NCI-H187 (cell line): ENCODE measurements at places on chromosomes 13 and 19.
A peak's percentile ranks its signal among the peaks of the same experiment; 100 is the strongest.

GRCh38 chr19:3343619-3344502 lies 22.5 kb upstream of the NFIC start:
- no peak for DNase-seq

GRCh38 chr13:45930177-45930576 lies 78.6 kb upstream of the SIAH3 start:
- DNase-seq: no peak

- DNase-seq: no peak
These were observed 122.8 kb downstream of the OXGR1 start for GRCh38 chr13:96871469-96871868.

GRCh38 chr19:6091771-6092291 lies 18.5 kb downstream of the RFX2 start:
- DNase-seq: no peak

GRCh38 chr13:60148918-60149317 lies 14.8 kb downstream of the DIAPH3 start:
- no peak for DNase-seq

DNA sequence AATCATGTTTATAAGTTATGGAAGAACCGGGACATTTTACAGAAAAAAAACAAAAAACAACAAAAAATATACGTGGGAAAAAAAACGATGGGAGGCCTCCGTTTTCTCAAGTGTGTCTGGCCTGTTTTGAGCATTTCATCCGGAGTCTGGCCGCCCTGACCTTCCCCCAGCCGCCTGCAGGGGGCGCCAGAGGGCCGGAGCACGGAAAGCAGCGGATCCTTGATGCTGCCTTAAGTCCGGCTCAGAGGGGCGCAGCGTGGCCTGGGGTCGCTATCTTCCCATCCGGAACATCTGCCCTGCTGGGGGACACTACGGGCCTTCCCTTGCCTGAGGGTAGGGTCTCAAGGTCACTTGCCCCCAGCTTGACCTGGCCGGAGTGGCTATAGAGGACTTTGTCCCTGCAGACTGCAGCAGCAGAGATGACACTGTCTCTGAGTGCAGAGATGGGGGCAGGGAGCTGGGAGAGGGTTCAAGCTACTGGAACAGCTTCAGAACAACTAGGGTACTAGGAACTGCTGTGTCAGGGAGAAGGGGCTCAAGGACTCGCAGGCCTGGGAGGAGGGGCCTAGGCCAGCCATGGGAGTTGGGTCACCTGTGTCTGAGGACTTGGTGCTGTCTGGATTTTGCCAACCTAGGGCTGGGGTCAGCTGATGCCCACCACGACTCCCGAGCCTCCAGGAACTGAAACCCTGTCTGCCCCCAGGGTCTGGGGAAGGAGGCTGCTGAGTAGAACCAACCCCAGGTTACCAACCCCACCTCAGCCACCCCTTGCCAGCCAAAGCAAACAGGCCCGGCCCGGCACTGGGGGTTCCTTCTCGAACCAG lies 1.8 kb upstream of the APOE start:
- peak; percentile 16 for DNase-seq

GRCh38 chr13:110421696-110422385 lies 114.8 kb downstream of the COL4A2 start:
- no peak for DNase-seq

GRCh38 chr13:94411747-94412146 lies 67.7 kb downstream of the DCT start:
- DNase-seq: no peak

- no peak for DNase-seq
These were observed 3.9 kb downstream of the MIDN start for GRCh38 chr19:1252221-1252820.

- no peak for DNase-seq
These were observed 894.2 kb upstream of the ATXN8OS start for GRCh38 chr13:69213396-69213795.

DNA sequence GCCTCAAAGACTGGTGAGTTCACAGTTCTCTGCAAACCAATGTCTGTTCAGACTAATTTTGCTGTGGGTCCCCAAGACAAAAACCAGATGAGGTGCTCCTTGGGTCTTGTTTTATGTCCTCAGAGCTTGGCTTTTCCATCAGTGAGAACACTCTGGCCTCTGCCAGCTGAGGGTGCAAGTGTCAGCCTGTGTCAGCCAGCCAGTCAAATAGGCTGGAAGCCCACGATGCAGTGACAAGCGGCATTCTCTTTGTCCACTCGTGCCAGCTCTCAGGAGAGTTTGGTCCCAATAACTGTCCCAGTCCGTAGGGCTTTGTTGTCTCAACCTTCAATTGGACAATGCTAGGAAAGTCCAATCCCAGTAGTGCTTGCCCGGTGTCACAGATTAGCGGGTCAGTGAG lies 9.4 kb upstream of the AKT2 start:
- DNase-seq: no peak

- DNase-seq: no peak
These were observed 66.2 kb upstream of the XPO4 start for GRCh38 chr13:20968745-20969144.

DNA sequence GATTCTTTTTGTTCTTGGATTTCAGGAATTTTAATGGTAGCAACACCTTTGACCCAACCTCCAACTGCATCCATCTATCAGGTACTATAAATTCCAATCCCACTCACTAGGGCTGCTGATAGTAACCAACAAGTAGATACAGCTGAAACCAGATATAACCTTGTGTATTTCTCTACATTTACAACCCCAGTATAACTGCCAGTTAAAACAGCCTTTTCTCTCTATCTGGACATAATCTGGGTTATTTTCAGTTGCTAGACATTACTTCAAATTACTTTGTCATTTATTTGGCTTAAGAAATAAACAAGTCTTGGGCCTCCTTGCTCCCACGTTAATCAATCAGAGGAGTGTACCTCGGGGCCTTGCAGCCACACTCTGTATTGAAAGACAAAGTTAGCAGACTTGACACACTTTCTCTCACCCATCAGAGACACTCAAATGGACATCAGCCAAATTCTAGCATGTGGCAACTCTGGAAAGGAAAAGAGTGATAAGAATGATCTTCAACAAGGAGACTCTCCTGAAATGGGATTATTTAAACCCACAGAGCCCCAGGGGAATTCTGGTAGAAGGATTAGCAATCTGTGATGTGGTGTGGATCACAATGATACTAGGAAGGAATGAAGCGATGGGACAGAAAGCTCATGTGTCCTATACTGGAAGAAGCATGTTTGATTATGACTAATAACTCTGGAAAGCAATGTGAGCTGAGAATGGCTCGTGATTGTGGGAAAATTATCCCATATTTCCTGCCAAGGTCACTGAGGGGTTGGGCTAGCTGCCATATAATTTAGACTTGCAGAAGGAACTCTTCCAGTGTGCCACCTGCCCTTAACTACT lies 157.5 kb downstream of the FLT1 start:
- DNase-seq: no peak

- no peak for DNase-seq
These were observed 600.0 kb downstream of the FGF9 start for GRCh38 chr13:22270881-22271280.

GRCh38 chr19:45455707-45456499 lies 11.9 kb upstream of the FOSB start:
- no peak for DNase-seq

DNA sequence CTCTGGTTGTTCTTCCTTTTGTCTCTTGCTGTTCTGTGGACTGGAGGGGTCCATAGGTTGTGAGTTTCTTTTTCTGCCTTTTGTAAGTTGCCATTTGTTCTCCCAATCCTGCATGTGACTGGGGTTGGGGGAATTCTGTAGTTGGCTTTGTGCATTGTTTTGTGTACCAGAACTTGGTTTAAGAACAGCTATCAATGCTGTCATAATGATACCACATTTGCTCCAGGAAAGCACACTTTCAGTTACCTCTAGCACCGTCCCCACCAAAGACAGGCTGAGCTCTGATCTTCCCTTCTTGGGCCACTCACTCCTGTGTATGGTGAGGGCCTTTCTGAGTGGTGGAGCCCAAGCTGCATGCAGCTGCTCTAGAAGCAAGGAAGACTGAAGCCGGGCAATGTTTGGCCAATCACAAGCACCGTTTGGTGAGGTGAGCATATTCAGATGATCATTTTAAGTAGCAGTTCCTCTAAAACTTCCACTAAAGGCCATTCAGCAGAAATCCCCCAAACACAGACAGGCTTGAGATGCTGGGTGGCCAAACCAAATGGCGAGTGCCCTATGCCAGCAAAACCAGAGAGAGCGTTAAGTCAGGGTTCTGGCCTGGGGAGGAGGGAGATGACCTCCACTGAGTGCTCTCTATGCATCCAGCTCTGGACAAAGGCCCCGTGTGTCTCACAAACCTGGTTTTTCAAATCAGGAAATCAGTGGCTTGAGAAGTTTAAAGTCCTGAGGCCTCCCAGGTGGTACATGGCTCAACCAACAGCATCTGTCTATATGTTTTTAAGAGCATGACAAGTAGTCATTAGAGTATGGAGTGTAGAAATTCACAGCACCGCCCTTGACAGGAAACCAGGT lies 120.7 kb upstream of the SPATA13 start:
- no peak for DNase-seq

GRCh38 chr13:95319551-95320274 lies 18.5 kb upstream of the ABCC4 start:
- no peak for DNase-seq

GRCh38 chr19:4730740-4731171 lies 7.1 kb upstream of the DPP9 start:
- DNase-seq: no peak

GRCh38 chr13:46571189-46571908 lies 18.4 kb downstream of the LRCH1 start:
- DNase-seq: peak; percentile 29

DNA sequence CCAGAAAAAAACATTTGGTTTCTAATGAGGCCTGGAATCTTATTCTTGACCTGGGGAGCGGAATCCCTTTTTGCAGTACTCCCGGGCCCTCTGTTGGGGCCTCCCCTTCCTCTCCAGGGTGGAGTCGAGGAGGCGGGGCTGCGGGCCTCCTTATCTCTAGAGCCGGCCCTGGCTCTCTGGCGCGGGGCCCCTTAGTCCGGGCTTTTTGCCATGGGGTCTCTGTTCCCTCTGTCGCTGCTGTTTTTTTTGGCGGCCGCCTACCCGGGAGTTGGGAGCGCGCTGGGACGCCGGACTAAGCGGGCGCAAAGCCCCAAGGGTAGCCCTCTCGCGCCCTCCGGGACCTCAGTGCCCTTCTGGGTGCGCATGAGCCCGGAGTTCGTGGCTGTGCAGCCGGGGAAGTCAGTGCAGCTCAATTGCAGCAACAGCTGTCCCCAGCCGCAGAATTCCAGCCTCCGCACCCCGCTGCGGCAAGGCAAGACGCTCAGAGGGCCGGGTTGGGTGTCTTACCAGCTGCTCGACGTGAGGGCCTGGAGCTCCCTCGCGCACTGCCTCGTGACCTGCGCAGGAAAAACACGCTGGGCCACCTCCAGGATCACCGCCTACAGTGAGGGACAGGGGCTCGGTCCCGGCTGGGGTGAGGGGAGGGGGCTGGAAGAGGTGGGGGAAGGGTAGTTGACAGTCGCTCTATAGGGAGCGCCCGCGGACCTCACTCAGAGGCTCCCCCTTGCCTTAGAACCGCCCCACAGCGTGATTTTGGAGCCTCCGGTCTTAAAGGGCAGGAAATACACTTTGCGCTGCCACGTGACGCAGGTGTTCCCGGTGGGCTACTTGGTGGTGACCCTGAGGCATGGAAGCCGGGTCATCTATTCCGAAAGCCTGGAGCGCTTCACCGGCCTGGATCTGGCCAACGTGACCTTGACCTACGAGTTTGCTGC lies at the start of gene ICAM4:
Gene ICAM4 (plus strand): TSS at position 153 of the 935 bp plus-strand sequence. CDS start 58 bp downstream, at position 211.
- DNase-seq: no peak

- DNase-seq: no peak
These were observed 2.8 kb upstream of the SLC25A15 start for GRCh38 chr13:40786568-40786996.

DNA sequence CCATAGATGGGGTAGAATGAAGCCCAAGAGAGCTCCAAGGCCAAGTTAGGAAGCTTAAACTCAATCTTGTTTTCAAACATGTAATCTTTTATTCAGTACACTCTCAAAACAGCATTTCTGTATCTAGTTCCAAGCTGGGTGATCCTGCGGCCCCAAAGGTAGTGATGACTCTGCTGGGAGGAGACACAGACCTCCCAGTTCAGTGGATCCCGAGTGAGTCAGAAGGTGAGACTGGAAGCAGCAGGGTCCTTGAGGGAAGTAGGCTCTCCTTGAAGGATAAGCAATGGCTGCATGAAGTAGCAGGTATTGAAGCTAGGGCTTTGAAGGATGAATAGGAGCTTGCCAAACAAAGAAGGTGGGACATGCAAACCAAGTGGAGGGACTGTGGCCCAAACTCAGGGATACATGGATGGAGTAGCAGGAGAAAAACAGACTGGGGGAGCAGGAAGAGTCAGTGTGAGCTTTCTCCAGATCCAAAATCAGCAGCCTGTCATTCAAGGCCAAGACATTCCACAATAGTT lies 9.6 kb downstream of the TINCR start:
- no peak for DNase-seq
